ENCODE measurements at places on chromosomes 5 and 9.

GRCh38 chr9:72276429-72276828 is 88.6 kb downstream of the ZFAND5 start:
- no peak for DNase-seq

DNA sequence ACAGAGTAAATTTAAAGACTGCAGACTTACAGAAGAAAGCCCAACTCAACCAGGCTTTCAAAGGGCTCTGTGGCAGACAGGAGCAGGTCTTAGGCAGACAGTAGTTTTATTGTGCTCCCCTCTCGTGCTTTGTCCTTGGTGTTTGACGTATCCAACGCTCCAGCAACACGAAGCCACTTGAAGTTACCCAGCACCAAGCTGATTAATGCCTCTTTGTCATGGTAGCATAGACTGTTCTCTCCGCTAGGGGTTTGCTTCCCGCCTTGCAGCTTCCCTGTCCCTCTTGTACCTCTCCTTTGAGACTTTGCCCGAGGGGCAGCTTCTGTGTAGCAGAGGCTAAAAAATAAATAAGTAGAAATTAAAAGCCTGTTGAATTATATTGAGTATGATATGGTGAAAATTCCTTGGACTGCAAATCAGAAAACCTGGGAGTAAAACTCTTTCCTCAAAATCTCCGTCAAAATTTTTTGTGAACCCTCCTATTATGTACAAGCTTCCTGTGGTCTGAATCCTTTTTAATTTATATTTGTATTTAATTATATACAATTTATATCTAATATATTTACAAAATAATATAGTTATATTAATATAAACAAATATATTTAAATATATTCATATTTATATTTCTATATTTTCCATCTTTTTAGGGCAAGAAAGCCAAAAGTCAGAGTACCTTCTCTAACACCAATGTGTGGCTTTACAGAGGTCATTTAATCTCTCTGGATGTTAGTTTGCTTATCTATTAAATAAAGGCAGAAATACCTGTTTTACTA is 405.4 kb downstream of the DMAC1 start:
- DNase-seq: no peak

GRCh38 chr9:115413766-115414382 is 295.9 kb upstream of the TNC start:
- DNase-seq: no peak

- no peak for DNase-seq
Measured at GRCh38 chr5:95673081-95673480, 9.7 kb downstream of the SPATA9 start.

DNA sequence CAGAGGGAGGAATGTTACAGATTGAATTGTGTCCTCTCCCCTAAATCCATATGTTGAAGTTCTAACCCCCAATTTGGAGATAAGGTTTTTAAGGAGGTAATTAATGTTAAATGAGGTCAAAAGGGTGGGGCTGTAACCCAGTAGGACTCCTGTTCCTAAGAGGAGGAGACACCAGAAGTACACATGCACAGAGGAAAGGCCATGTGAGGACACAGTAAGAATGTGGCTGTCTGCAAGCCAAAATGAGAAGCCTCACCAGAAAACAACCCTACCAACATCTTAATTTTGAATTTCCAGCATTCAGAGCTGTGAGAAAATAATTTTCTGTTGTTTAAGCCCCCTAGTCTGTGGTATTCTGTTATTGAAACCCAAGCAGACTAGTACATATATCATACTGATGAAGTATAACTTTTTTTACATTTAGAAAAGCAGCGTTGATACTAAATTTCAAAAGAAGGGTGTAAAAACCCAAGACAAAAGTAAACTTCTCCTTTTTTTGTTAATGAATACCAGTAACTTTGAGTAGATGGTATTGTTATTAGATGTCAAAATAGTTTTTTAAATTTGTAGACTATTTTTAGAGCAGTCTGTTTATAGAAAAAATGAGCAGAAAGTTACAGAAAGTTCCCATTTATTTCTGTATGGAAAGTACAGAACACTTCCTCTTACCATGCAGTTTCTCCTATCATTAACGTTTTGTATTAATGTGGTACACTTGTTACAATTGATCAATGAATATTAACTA is 25.1 kb downstream of the RNF180 start:
- no peak for DNase-seq

GRCh38 chr5:154345255-154345952 is 100.4 kb upstream of the SAP30L start:
- DNase-seq: no peak

GRCh38 chr9:117030254-117030768 is 343.2 kb downstream of the TRIM32 start:
- DNase-seq: no peak

DNA sequence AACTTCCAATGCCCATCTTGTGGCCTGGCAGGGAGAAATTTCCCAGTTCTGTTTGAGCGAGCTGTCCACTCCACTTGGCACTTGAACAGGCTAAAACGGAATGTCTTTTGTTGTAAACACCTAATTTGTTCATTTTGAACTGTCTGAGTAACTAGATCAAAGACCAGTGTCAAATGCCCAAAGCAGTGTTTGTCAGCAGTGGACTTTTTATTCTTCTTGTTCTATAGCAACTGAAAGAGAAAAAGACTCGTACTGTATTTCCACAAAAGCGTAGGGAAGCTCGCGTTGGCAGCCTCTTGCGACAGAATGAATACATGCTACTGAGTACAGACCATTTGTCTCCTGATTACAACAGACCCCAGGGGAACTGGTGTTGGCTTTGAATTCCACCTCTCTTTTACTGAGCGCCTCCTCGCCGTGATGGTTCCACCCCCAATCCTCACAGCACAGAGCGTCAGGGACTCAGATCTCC is 601.8 kb upstream of the ZNF608 start:
- DNase-seq: no peak

GRCh38 chr5:72510610-72511181 is 3.5 kb upstream of the ZNF366 start:
- DNase-seq: no peak

DNA sequence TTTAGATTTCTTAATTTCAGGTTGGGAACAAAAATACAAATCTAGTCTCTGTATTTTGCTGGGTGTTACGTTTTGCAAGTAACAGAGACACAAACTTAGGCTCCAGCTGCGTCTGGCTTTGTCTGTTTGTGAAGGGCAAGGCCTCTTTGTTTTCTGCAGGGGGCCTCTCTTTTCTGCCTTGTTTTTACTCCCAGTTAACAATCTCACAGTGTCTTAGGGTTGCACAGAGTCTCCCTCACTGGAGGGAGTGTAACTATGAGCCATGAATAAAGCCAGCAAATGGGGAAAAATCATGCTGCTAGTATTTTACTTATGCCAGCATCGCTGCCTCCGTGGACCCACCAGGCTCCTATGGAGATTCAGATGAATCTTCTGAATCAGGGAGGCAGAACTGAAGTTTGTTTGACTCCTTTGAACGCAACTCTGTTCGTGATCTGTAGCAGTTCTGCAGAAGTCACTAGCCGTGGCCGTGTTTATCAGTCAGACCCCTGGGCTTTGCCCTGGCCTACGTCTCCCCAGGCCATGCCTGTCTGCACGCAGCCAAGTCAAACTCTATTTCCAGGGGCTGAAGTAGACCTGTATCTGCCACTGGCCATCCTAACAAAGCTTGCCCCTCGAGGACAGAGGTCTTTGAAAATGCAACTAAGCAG is 77.2 kb downstream of the ATP10B start:
- no peak for DNase-seq

DNA sequence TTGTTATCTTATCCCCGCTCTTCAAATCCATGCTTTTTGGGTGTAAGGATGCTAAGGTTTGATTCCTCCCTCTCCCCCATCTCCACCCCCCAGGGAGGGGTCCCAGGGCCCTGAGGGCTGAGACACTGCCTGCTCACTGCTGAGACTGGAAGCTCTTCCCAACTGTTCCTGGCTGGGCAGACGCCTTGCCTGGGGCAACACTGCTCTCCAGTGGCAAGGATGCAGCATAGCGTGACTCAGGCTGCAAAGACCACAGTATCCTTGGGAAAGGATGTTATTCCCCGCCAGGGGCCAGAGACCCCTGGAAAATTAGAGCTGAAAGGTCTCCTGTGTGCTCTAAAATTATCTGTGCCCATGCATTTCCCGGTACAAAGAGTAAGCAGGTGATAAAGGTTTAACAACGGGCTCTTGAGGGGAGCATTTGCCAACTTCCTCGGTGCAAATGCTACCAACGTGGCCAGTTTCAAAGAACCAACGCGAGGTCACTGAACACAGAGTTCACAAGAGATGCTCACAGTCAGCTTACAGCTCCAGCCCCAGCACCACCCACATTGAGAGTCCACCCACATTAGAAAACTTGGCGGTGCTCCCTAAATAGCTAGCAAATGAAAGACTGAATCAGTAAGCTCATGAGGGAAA is 271.9 kb downstream of the NSG2 start:
- DNase-seq: peak; percentile 35

DNA sequence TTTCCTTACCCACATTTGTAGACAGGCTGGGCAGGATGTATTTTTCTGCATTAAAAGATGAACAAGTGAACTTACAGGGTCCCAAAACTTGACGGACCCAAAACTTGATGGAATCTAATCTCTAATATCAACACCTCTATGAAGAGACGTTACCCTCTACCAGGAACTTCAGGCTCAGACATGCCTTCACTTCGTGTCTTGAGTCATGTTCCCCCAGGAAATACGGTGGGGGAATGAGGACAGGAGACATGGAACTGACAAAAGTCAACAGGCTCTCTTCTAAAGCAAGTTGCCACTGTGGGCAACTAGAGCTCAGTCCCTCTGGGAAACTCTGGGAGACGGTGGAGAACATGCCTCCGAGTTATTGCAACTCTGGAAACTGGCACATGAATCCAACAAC is 196.1 kb downstream of the PAPPA start:
- DNase-seq: no peak

DNA sequence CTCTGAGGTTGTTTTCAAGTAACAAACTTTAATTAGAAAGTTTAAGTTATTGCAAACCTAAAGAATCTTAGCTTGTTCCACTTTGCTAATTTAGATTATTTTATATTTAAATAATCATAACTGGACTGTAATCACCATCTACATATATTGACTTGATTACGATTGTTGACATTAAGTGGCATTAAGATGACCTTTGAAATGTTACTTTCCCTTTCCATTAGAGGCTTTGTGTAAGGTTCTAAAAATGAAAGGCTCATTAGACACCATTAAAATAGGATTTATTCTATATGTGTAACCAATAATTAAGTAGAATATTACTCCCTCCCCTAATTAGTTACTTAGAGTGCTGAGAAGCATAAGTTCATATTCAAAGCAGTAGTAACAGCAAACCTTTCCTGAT is 358.1 kb downstream of the GLIS3 start:
- DNase-seq: no peak

GRCh38 chr9:20838218-20838617 is 154.2 kb downstream of the FOCAD start:
- DNase-seq: no peak

DNA sequence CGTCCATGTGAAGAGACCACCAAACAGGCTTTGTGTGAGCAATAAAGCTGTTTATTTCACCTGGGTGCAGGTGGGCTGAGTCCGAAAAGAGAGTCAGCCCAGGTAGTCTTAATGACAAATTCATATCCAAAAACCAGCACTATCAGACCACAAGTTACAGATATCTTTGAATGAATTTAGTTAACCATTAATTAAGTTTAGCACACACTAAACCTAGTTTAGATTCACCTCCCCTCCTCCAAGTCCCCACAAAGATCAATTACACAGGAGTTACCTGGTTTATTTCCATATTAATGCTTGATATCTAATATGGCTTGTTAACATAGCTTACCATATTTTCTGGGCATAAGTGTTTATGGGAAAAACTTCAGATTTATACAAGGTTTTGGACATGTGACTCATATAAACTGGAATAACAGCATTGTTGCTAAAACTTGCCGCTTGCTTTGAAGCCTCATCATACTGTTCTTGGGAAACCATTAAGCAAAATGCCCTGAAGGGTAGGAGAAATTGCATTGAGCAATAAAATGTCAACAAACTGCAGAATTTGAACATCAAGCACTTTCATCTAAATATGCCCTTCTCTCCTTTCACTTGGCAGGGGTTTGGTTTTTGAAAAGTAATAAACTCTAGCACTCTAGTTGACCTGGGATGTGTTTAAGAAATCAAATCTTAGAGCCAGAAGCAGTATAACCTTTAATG is 166.9 kb downstream of the SNCAIP start:
- no peak for DNase-seq

- peak; percentile 62 for DNase-seq
Measured at GRCh38 chr5:140926443-140927227, 536 bp downstream of the PCDHAC1 start.

- DNase-seq: no peak
Measured at GRCh38 chr9:14331120-14331519, 17.2 kb upstream of the NFIB start.

DNA sequence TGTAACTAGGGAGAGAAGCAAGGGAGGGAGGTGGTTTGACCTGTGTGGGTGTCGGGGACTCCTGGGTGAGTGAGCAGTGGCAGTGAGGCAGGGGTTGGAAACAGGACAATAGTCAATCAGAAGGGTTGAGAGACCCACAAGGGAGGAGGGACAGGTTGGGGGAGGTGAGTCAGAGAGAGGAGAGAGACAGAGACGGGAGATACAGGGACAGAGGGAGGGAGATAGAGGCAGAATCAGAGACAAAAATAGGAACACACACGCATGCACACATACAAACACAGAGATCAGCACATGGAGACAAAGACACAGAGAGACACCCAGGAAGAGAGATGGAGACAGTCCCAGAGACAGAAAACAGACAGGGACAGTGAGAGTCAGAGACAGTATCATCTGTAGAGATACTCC is 39.3 kb upstream of the PTGS1 start:
- no peak for DNase-seq

DNA sequence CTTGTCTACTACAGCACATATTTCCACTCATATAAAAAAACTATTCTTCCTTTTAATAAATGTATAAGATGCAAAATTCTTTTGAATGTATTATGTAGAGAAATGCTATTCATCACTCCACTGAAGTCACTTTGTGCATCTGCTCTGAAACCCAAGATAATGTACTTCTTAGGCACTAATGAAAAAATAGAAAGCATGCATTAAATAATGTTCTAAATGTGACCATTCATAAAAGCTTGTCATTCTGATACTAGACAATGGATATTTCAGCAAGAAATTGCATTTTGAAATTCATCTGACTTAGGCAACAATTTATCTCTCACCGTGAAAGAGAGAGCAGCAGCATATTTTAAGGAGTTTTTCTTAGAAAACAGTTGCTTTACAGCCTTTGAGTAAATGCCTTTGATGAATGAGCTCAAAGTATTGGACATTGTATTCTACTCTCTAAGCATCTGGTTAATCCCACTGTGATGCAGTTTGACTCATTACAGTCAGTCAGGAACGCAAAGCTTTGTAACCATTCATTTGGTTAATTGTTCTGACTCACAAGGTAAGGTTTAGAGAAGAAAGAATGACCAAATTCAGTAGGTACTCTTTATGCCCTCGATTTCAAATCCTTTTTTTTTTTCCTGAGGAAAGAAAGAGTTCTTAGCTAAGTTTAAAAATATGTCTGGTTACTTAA is 2233.8 kb upstream of the C9orf72 start:
- DNase-seq: no peak

- no peak for DNase-seq
Measured at GRCh38 chr9:36471359-36471758, 71.3 kb upstream of the RNF38 start.

DNA sequence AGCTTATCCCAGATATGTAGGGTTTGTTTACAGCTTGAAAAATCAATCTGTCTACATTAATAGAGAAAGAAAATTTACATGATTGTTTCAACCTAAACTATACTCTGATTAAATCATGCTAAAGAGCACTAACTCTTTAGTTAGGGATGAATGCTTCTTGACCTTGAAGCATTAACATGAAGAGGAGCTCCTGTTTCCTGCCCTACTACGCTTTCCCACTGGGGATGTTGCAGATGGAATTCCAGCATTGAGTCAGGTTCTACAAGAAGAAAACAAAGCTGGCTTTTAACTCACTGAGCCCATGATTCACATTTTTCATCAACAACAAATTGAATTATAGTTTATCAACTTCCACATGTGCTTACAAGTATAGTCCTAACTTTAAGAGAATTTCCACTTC is 471.3 kb downstream of the TMEM232 start:
- DNase-seq: no peak
